Activated CD4-positive, alpha-beta memory T cell treated with anti-CD3 and anti-CD28 coated beads for 36 hours (primary cell): ENCODE measurements at places on chromosomes 5 and 9. TPM values are rescaled to one million over a fixed set of nuclear protein-coding genes. Genes with fewer than 3 reads are reported as not detected.

TTC39B gene
- 30.3 TPM for total RNA-seq

SYK gene
- not detected for total RNA-seq

XRCC4 gene
- 14.0 TPM for total RNA-seq

CCNJL gene
- not detected for total RNA-seq

PRR16 gene
- not detected for total RNA-seq

TMOD1 gene
- 2.5 TPM for total RNA-seq

IQGAP2 gene
- total RNA-seq, result 92.7 TPM

BHMT2 gene
- not detected for total RNA-seq

ANGPTL2 gene
- total RNA-seq, result not detected

FRRS1L gene
- not detected for total RNA-seq

SPINK1 gene
- total RNA-seq, result not detected
